Bronchus fibroblast of lung (primary cell): ENCODE measurements at places on chromosomes 5 and 9. TPM values are rescaled to one million over a fixed set of nuclear protein-coding genes. Genes with fewer than 3 reads are reported as not detected.

The ADAMTS13 gene
- 0.89 and 1.2 TPM in 2 replicates for total RNA-seq

The TAL2 gene
- not detected in 2 replicates for total RNA-seq

The COL27A1 gene
- total RNA-seq, result 4.0 and 4.5 TPM in 2 replicates

The UNC13B gene
- 11.1 and 11.3 TPM in 2 replicates for total RNA-seq

The IFNE gene
- 0.17 TPM in 1 of 2 replicates, not detected in the other for total RNA-seq
